ENCODE measurements at places on chromosomes 5 and 9.

DNA sequence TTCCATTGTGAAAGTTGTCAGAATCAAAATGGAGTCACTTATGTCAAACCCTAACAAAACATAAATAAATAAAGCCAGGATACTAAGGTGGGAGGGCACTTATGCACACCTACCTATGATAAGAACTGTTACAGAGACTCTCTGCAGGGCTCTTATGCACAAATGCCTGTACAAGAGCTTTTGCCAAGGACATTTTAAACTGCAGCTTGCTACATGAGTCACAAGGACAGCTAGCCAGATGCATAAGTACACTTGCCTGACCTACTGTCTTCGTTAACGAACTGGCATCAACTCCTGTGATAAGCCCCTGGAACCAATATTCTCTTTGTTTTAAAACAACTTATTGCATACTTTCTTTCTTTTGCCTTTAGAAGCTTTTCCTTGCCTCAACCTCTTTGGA lies 152.9 kb upstream of the SPEF2 start:
- no peak for DNase-seq

- no peak for DNase-seq
Observed at GRCh38 chr5:179802950-179803562, 3.6 kb downstream of the MGAT4B start.

DNA sequence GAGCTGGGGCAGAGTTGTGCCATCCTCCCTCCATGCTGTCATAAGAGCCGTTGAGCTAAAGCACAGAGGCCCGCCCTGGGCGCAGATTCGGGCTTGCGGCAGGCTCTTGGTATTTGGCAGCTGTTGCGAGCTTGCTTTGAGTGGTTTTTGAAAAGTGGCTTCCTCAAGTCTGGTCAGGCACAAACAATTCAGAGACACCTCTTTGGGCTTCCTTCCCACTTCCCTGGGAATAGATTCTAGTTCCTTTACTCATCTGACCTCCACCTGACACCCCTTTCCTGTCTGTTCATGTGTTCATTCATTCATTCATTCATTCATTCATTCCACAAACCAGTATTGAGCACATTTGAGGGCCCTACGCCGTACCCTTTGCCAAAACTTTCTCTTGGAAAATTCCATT lies 27.4 kb downstream of the NCS1 start:
- no peak for DNase-seq

DNA sequence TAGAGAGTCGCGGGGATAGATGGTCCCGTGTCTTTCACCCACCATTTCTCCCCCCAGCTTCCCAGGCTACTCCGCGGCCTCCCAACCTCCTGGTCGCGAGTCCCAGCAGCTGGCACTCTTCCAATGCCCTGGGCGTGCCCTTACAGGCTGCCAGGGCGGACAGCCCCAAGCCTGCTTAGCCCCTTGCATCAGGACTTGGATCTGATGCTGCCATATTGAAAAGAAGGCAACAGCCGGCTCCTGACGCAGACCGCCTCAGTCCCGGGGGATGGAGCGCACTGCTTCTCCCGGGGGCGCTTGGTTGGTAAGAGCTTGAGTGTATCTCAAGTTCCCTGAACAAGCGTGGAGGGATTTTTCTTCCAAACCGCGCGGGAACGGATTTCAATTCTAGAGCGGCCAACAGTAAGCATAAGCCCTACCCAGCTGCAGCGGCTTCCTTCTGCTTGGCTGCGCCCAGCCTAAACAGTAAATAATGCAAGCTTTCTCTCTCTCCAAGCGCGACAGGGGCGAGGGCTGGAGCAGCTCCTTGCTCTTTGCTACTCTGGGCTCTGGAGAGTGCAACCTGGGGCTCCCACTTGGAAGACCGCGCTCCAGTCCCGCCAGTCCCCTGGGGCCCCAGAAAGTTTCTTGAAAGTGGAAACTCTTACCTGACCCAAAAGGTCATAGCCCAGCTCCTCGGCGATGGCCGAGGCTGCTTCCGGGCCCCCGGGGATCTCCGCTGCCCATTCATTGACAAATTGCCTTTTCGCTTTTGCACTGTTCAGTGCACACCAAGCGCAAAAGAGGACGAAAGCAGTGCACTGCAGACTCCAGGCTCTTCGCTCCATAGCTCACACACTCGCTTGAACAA lies 607 bp downstream of the PCSK1 start:
- no peak for DNase-seq

DNA sequence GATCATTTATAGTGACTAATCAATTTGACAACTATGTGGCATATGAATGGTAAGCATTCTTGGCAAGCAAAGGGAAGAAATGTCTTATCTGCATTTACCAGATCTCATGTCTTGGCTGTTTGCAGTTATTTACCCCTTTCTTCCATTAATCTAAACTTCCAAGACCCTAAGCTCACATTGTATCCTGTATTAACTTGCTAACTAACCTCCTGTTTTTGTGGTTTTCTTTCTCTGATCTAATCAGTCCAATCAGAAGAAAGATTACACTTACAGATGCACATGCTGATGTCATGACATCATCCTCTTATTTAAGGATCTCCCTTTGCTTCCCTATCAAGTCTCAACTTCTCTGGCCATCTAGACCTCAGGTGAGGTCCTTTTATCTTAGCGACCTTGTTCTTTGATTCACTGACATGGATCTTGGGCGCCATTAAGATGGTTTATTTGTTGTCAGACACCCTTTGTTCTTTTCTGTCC lies 95.5 kb downstream of the F2RL2 start:
- DNase-seq = no peak

GRCh38 chr9:89605465-89606048 lies 745 bp downstream of the GADD45G start:
- peak; percentile 77 for DNase-seq

- no peak for DNase-seq
Observed at GRCh38 chr5:395921-396530, 47.0 kb upstream of the EXOC3 start.

Measured in activated CD8-positive, alpha-beta memory T cell treated with anti-CD3 and anti-CD28 coated beads, Interleukin-2, amount 10 ng/mL, durations not matched to agents 7 days and 5 days (primary cell).